ENCODE measurements at places on chromosomes 2 and 18. TPM values are rescaled to one million over a fixed set of nuclear protein-coding genes. Genes with fewer than 3 reads are reported as not detected.

The RAB17 gene
- total RNA-seq = 4.9 TPM

- no peak for DNase-seq
Observed at GRCh38 chr2:66236816-66237802, 197.8 kb upstream of the MEIS1 start.

DNA sequence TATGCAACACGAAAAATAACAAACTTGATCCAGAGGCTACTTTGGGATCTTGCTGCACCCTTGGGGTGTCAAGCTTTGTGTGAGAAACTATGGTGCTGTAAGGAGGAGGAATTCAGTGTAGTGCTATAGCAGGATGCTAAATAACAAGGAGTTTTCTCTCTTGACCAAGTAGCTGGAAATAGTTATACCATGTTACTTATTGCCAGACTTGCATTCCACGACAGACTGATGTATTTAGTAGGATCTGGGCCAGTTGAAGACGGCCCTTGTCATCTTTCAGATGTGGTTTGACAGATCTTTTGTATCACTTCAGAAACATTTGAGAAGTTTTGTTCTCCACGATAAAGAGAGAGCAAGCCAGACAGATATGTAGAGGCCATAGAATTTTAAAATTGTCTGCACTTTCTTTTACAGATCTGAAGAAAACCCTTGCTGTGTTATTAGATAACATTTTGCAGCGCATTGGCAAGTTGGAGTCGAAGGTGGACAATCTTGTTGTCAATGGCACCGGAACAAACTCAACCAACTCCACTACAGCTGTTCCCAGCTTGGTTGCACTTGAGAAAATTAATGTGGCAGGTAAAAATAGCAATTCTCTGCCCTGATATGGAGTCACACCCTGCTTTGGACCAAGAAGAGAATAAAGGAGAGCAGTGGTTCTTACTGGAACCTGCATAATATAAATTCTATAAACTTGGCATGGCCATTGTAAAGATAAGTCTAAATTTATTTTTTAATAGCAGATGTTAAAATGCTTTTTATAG is 16.3 kb downstream of the MGAT5 start:
- no peak for DNase-seq

DNA sequence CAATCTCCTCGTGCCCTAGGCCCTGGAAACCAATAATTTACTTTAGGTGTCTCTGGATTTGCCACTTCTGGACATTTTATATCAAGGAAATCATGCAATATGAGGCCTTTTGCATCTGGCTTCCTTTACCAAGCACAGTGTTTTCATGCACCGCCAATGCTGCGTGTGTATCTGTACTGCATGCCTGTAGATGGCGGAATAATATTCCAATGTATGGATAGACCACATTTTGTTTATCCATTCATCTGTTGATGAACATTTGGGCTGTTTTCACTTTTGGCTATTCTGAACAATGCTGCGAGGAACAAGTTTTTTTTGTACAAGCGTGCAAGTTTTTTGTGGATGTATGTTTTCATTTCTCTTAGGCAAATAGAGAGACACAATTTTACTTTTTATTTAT is 18.9 kb downstream of the HPCAL1 start:
- no peak for DNase-seq

GRCh38 chr2:20650393-20650876 is 463 bp downstream of the HS1BP3 start:
- peak; percentile 49 for DNase-seq

DNA sequence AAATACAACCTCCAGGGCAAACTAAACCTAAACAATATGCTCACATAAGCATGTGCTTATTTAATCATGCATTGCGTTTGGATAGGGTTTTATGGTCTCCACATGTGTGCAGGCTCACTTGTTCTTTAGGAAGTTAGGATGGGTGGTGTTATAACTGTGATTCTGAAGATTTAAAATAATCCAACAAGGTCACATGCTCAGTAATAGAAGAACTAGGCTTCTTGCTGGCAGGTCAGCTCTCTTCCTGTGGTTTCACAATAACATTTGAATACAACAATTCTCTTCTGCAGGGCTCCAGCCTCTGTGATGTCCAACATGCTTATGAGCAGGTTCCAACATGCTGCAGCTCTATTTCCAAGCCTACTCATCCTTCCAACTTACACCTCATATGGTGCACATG is 84.0 kb downstream of the MYL12B start:
- DNase-seq = no peak

DNA sequence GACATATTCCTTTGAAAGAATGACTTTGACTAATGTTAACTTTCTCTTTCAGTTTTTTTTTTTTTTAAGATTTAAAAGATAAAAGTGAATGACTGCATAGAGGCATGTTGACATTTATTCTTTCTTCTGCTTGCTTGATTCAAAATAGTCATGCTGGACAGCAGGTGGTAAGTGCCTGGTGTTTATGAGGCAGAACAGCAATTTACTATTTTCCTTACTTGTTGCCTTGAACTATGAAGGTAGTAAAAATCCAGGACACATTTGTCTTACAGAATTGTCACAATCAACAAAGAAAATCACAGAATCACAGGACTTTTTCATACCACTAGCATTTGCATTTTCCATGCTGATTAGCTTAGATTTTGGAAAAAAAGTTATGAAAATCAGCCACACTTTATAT is 388.3 kb downstream of the CTNNA2 start:
- DNase-seq = no peak

GRCh38 chr18:40056079-40056692 is 1898.8 kb upstream of the PIK3C3 start:
- no peak for DNase-seq

DNA sequence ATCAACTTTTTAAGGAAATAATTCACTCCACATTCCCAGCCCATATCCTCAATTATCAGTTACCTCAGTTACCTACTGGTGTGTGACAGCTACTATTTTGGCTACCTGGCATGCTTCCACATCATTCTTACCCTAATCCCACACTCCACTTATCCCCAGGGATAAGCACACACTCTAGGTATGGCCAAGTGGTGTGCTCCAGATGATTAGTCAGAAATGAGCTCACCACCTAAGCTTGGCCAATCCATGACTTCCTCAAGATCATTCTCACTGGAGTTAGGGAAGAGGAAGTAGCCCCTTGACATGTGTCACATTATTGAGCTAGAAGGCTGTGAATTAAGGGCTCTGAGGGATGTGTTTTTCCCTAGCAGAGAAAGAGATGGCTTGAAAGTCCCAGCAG is 20.9 kb upstream of the SMAD4 start:
- no peak for DNase-seq

GRCh38 chr2:48169141-48169592 is 262.9 kb upstream of the FBXO11 start:
- DNase-seq = no peak

- no peak for DNase-seq
Observed at GRCh38 chr2:159375241-159375640, 88.7 kb upstream of the WDSUB1 start.

Measured in dermis blood vessel endothelial cell (primary cell).